WTC11 (cell line): ENCODE measurements at places on chromosomes 2 and 18. TPM values are rescaled to one million over a fixed set of nuclear protein-coding genes. Genes with fewer than 3 reads are reported as not detected.

GRCh38 chr2:240913810-240914644, 7.9 kb downstream of the CROCC2 start:
- DNase-seq = peak; percentile 95
- H3K27ac ChIP-seq = no peak overlapping the region
- H3K4me3 ChIP-seq = no peak overlapping the region
- no peaks in the 10 kb centered on the region for H3K36me3 ChIP-seq
- H3K27me3 ChIP-seq = peaks cover 6% of the 10 kb centered on the region

DNA sequence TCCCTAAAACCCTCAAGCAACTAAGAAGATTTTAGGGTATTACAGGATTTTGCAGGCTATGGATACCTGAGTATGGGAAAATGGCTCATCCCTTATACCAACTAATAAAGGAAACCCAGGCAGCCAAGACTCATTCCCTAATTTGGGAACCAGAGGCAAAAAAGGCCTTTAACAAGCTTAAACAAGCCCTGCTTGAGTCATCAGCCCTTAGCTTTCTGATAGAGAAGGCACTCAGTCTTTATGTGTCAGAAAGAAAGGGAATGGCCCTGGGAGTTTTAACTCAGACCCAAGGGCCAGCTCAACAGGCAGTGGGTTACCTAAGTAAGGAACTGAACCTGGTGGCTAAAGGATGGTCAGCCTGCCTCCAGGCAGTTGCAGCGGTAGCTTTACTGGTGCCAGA, 96.9 kb upstream of the RMP24 start:
- H3K27ac ChIP-seq = no peak overlapping the region
- H3K4me3 ChIP-seq = no peak overlapping the region
- no peaks in the 10 kb centered on the region; the same call in 1 of the 2 replicates for H3K36me3 ChIP-seq
- H3K27me3 ChIP-seq = no peaks in the 10 kb centered on the region
- DNase-seq = no peak

DNA sequence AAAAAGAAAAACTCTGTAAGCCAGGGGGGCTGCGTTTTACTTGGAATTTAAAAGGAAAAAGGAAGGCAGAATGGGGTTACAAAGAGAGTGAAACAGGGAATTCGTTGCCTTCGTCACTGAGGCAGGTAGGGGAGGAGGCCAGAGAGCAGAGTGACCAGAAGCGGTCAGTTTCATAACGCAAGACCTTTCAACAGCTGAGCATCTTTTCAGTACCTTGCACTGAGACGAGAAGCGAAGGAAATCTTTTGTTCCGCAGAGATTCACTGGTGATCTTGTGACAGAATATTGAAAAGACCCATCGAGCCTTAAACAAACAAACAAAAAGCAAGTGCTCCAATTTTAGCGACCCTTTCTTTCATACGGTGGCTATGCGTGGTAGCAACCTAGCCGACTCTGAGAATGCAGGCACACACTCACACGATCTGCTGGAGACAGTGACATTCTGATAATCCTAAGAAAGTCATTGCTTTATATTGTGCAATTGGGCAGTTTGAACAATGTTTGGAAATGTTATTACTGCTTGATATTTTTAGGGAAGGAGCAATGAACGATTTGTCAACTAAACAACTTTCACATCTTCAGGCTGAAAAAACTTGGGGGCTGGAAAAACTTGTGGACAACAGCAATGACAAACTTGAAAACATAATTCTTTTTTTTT, 93.8 kb upstream of the ODC1 start:
- no peaks in the 10 kb centered on the region for H3K27me3 ChIP-seq
- no peak overlapping the region for H3K27ac ChIP-seq
- DNase-seq = no peak
- H3K36me3 ChIP-seq = no peaks in the 10 kb centered on the region

- H3K27ac ChIP-seq = no peak overlapping the region
- H3K27me3 ChIP-seq = no peaks in the 10 kb centered on the region
- H3K36me3 ChIP-seq = no peaks in the 10 kb centered on the region
- DNase-seq = no peak
- peaks cover 41% of the 10 kb centered on the region for H3K4me1 ChIP-seq
- H3K4me3 ChIP-seq = no peak overlapping the region
Measured at GRCh38 chr2:8264981-8265380, 416.9 kb upstream of the ID2 start.

DNA sequence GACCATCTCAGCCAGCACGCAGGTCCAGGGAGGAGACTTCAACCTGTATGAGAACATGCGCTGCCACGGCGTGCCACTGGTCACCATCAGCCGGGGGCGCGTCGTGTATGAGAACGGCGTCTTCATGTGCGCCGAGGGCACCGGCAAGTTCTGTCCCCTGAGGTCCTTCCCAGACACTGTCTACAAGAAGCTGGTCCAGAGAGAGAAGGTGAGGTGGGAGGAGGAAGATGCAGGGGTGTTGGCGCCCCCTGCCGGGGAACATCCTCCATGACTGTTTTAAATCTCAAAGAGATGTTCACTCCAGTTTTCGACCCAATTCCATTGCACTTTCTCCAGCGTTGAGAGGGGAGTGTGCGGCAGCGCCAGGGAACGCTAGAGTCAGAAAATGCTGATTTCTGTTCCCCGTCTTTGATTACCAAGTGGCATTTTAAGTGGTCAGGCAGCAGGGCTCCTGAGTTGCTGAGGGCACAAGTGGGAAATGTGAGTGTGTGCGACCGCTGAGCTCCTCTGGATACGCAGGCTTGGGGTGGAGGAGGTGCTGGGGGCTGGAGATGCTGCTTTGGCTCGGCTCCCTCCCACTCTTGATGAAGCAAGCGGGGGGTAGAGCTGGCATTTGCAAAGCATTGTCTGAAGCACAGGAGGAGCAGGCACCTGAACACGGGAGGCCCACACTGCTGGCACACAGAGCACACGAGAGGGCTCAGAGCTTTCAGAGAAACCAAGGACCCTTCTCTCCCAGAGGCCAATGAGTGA, 27.7 kb upstream of the MAPRE3 start:
- peak; percentile 87 for DNase-seq
- H3K27ac ChIP-seq = no peak overlapping the region
- H3K4me1 ChIP-seq = peaks cover 16% of the 10 kb centered on the region

GRCh38 chr2:111168528-111169239, 48.0 kb downstream of the BCL2L11 start:
- peak overlapping the region; percentile 21; the same call in 1 of the 2 replicates for H3K27ac ChIP-seq
- H3K4me1 ChIP-seq = peaks cover 34% of the 10 kb centered on the region
- no peaks in the 10 kb centered on the region for H3K27me3 ChIP-seq
- no peak overlapping the region for H3K4me3 ChIP-seq

Gene RGPD8
- 8.3 to 8.9 TPM (median 8.3 TPM) in 3 replicates for total RNA-seq

Gene ZDBF2
- total RNA-seq = 15.6 to 16.1 TPM (median 16.0 TPM) in 3 replicates
